A549 treated with RU486 at 1 μM for 4 hours (cell line): ENCODE measurements at places on chromosomes 6 and 20. TPM values are rescaled to one million over a fixed set of nuclear protein-coding genes. Genes with fewer than 3 reads are reported as not detected.

BCKDHB gene
- 4.1 to 7.5 TPM (median 5.4 TPM) in 5 replicates for total RNA-seq

TNFRSF6B gene
- 0.46 to 1.2 TPM (median 0.60 TPM) in 5 replicates for total RNA-seq

SSTR4 gene
- 0.07 TPM in 1 of 5 replicates, not detected in the others for total RNA-seq

PAX1 gene
- 0.01 TPM in 1 of 5 replicates, not detected in the others for total RNA-seq

WTAP gene
- total RNA-seq, result 53.1 to 76.1 TPM (median 71.2 TPM) in 5 replicates

KCNK17 gene
- total RNA-seq, result not detected in 5 replicates

ZNF76 gene
- total RNA-seq, result 7.9 to 9.5 TPM (median 8.8 TPM) in 5 replicates

ETV7 gene
- 0.09 to 0.24 TPM (median 0.14 TPM) in 4 of 5 replicates, not detected in the other for total RNA-seq

PPP1R3G gene
- total RNA-seq, result 1.2 to 2.0 TPM (median 1.6 TPM) in 5 replicates

DYNLT2 gene
- 0.27 to 0.70 TPM (median 0.65 TPM) in 5 replicates for total RNA-seq

SCUBE3 gene
- total RNA-seq, result 0.03 to 0.06 TPM (median 0.05 TPM) in 5 replicates

COL21A1 gene
- total RNA-seq, result 0.43 to 1.5 TPM (median 0.72 TPM) in 5 replicates

MYL9 gene
- total RNA-seq, result 14.8 to 28.9 TPM (median 19.9 TPM) in 5 replicates

RNF39 gene
- total RNA-seq, result 0.03 to 0.06 TPM in 2 of 5 replicates, not detected in the others

AGER gene
- total RNA-seq, result 1.4 to 1.9 TPM (median 1.7 TPM) in 5 replicates

HTR1E gene
- not detected in 5 replicates for total RNA-seq

FGD2 gene
- total RNA-seq, result not detected in 5 replicates

PSORS1C1 gene
- 3.0 to 4.4 TPM (median 4.1 TPM) in 5 replicates for total RNA-seq

IL17F gene
- total RNA-seq, result not detected in 5 replicates

FOXQ1 gene
- total RNA-seq, result 3.5 to 7.5 TPM (median 6.7 TPM) in 5 replicates

COL10A1 gene
- 0.06 TPM in 1 of 5 replicates, not detected in the others for total RNA-seq

RREB1 gene
- 6.1 to 9.5 TPM (median 8.5 TPM) in 5 replicates for total RNA-seq
